Activated B cell treated with CpG ODN at 0.5 μM for 24 hours (primary cell): ENCODE measurements at places on chromosomes 2 and 18. TPM values are rescaled to one million over a fixed set of nuclear protein-coding genes. Genes with fewer than 3 reads are reported as not detected.
A peak's percentile ranks its signal among the peaks of the same experiment; 100 is the strongest.

The PLEK gene
- total RNA-seq = 138 and 140 TPM in 2 replicates

The DCDC2C gene
- not detected in 2 replicates for total RNA-seq

The NFE2L2 gene
- 79.1 and 89.3 TPM in 2 replicates for total RNA-seq

The SERPINB10 gene
- total RNA-seq = not detected in 2 replicates

The C2orf81 gene
- 3.9 and 5.5 TPM in 2 replicates for total RNA-seq

The DYSF gene
- 0.10 and 0.13 TPM in 2 replicates for total RNA-seq

- no peak overlapping the region for H3K27ac ChIP-seq
- H3K36me3 ChIP-seq = no peaks in the 10 kb centered on the region
- H3K27me3 ChIP-seq = no peaks in the 10 kb centered on the region
- no peak for DNase-seq
- no peak overlapping the region for H3K4me3 ChIP-seq
Observed at GRCh38 chr2:83233781-83234180, 1225.3 kb downstream of the SUCLG1 start.

- DNase-seq = no peak
- H3K27ac ChIP-seq = no peak overlapping the region
- no peaks in the 10 kb centered on the region for H3K36me3 ChIP-seq
- H3K4me3 ChIP-seq = no peak overlapping the region
- no peaks in the 10 kb centered on the region for H3K27me3 ChIP-seq
Observed at GRCh38 chr2:177972782-177973181, 99.8 kb downstream of the PDE11A start.

- DNase-seq = no peak
- peaks cover 39% of the 10 kb centered on the region for H3K36me3 ChIP-seq
- no peak overlapping the region for H3K4me3 ChIP-seq
- no peaks in the 10 kb centered on the region for H3K27me3 ChIP-seq
- H3K27ac ChIP-seq = no peak overlapping the region
Observed at GRCh38 chr2:43375746-43376522, 149.5 kb upstream of the ZFP36L2 start.

DNA sequence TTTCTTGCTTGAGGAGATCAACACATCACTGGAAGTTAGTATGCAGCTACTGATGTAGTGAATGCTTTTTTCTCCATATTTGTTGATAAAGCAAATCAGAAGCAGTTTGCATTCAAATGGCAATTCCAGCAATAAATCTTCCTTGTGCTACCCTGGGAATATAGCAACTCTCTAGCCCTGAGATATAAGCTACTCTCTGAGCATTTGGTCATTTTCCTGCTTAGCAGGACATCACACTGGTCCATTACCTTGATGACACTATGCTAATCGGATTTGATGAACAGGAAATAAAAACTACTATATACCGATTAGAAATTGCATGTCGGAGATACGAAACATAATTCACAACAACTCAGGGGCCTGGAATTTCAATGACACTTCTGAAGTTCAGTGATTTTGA is 152.7 kb downstream of the CBLN2 start:
- DNase-seq = no peak
- no peak overlapping the region for H3K27ac ChIP-seq
- H3K36me3 ChIP-seq = no peaks in the 10 kb centered on the region
- no peak overlapping the region for H3K4me3 ChIP-seq

- no peak overlapping the region for H3K27ac ChIP-seq
- H3K4me3 ChIP-seq = no peak overlapping the region
- no peaks in the 10 kb centered on the region for H3K4me1 ChIP-seq
- no peaks in the 10 kb centered on the region for H3K36me3 ChIP-seq
- no peaks in the 10 kb centered on the region for H3K27me3 ChIP-seq
Observed at GRCh38 chr2:173090973-173091660, 15.5 kb downstream of the MAP3K20 start.

DNA sequence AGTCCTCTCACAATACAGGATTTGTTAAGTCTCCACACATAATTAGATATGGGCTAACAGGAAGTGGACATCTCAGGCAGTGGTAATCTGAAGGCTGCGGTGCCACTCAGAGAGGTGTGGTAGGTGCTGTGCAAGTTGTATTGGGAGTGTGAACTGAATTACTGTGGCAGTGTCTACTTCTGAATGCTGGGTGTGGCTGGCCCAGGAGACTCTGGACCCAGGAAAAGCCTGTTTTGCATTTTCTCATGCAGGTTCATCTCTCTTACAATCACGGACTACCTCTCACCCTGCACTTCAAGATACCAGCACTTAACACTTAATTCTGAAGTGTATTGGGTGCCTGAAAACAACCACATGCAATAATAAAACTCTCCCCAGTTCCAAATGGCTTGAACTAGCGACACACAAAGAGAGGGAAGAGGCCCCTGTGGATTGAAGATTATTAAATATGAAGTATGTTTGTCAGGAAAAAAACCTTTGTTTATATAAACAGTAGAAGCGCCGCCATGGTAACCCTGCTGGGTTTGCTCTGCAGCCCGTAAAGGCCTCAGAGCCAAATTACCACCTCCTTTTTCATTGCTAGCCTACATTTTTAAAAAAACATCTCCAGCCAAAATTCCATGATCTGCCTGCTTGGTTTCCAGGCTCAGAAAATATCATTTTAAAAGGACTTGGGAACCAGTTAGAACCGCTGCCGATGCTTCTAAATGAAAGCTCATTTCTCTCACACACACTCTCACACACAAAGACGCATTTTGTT is 77.5 kb downstream of the GFPT1 start:
- no peak overlapping the region for H3K27ac ChIP-seq
- no peak overlapping the region for H3K4me3 ChIP-seq
- peaks cover 33% of the 10 kb centered on the region for H3K4me1 ChIP-seq
- H3K27me3 ChIP-seq = peaks cover 10% of the 10 kb centered on the region
- peaks cover 2% of the 10 kb centered on the region for H3K36me3 ChIP-seq
- DNase-seq = no peak

- H3K36me3 ChIP-seq = no peaks in the 10 kb centered on the region
- no peak overlapping the region for H3K4me3 ChIP-seq
- no peak overlapping the region for H3K27ac ChIP-seq
- no peak for DNase-seq
- H3K27me3 ChIP-seq = peaks cover 2% of the 10 kb centered on the region
Observed at GRCh38 chr2:109266496-109266895, 137.5 kb downstream of the SH3RF3 start.

- DNase-seq = no peak
- H3K36me3 ChIP-seq = no peaks in the 10 kb centered on the region
- H3K4me3 ChIP-seq = no peak overlapping the region
- no peaks in the 10 kb centered on the region for H3K27me3 ChIP-seq
Observed at GRCh38 chr2:80363330-80363729, 58.8 kb upstream of the LRRTM1 start.

DNA sequence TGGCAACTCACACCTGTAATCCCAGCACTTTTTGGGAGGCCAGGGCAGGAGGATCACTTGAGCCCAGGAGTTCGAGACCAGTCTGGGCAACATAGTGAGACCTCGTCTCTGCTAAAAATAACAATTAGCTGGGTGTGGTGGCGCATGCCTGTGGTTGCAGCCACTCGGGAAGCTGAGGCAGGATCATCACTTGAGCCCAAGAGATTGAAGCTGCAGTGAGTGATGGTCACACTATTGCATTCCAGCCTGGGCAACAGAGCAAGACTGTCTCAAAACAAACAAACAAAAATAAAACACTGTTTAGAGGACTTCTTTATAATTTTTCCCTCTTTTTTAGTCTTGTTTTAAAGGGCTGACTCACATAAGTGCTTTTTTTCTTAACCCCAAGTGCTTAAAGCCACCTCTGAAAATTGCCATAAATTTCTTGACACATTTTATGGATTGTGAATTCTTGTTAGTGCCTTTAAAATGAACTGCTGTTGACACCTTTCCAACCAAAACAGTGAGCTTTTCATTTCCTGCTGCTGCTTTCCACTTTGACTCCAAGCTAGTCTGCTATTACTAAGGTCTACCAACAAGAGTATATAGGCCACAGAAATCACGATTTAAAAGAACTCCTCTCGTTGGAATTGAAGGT is 41.7 kb downstream of the CYP20A1 start:
- H3K36me3 ChIP-seq = peaks cover 75% of the 10 kb centered on the region
- no peaks in the 10 kb centered on the region for H3K4me1 ChIP-seq
- no peak overlapping the region for H3K4me3 ChIP-seq
- no peaks in the 10 kb centered on the region for H3K27me3 ChIP-seq
- DNase-seq = no peak
- H3K27ac ChIP-seq = no peak overlapping the region

GRCh38 chr18:3115447-3116030 is 102.6 kb upstream of the LPIN2 start:
- H3K4me3 ChIP-seq = no peak overlapping the region
- no peaks in the 10 kb centered on the region for H3K27me3 ChIP-seq
- peaks cover 3% of the 10 kb centered on the region for H3K36me3 ChIP-seq
- H3K27ac ChIP-seq = no peak overlapping the region
- no peak for DNase-seq

GRCh38 chr2:78977661-78978145 is 47.8 kb upstream of the REG3G start:
- no peaks in the 10 kb centered on the region for H3K27me3 ChIP-seq
- H3K4me1 ChIP-seq = peaks cover 12% of the 10 kb centered on the region
- H3K4me3 ChIP-seq = no peak overlapping the region
- no peak overlapping the region for H3K27ac ChIP-seq

DNA sequence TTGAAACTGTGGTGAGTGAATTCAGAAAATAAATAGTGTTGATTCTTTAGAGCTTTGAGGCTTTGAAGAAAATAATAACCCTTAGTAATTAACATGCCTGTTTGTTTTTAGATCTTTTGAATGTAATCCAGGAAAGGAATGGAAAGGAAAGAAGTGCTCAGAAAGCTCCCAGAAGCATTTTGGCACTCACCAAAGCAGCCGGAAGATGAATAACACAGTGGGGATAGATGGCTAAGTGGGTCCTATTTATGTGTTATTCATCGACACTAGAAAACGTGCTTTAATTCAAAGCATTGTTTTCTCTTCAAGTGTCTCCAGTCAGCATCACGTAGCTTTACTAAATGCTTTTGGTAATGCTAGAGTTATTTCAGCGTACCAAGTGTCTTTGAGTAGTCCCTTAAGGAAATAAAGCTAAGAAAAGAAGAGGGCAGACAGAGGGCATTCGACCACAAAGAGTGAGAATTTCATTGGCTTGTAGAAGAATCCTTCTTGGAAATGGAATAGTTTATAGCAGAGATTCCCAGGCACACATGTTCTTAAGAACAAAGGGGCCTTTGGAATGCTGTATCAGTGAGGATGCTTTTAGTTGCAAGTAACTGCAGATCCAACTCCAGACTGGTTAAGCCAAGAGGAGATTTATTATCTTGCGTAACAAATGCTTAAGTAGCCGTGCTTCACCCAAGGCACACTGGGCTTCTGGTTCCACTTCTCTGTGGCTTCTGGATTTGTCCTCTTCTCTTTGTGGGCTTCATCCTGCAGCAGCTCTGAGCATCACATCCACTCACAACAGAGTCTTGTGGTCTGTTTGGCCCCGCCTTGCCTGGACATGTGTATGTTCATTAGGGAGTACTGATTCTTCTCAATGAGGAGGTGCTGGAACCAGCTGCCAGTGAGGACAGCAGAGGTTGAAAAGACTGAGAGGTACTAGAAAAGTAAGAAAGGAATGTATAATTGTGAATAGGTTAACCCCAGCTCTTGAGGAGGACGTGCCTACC is 63.6 kb upstream of the LTBP1 start:
- H3K36me3 ChIP-seq = no peaks in the 10 kb centered on the region
- no peak overlapping the region for H3K4me3 ChIP-seq
- no peak overlapping the region for H3K27ac ChIP-seq

DNA sequence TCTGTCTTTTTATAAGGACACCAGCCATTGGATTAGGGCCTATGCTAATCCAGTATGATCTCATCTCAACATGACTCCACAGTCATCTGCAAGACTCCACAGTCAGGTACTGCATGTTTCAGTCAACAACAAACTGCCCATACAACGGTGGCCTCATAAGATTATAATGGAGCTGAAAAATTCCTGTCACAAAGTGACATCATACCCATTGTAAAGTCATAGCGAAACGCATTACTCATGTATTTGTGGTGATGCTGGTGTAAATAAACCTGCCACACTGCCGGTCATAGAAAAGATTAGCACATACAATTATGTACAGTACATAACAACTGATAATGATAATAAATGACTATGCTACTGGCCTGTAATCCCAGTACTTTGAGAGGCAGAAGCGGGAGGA is 102.2 kb downstream of the TEX51 start:
- no peaks in the 10 kb centered on the region for H3K4me1 ChIP-seq
- no peak for DNase-seq
- no peaks in the 10 kb centered on the region for H3K36me3 ChIP-seq
- H3K27me3 ChIP-seq = peaks cover 3% of the 10 kb centered on the region
- H3K27ac ChIP-seq = no peak overlapping the region

DNA sequence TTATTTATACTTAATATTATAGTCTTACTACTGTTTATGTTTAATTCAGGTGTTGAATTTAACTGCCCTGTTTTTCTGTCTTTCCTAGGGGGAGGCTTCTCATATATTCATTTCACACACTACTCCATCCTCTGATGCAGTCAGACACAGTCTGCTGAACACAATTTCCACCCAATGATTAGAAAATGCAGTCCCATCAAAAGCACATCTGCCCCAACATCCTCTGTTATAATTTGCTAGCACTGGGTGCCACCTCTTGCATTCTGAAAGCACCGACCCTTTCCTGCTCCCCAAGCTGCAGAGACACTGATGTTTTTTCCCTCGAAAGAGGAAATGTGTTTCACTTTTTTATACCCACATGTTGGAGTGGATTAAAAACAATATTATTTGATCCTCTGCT is 474.7 kb downstream of the PID1 start:
- no peaks in the 10 kb centered on the region for H3K4me1 ChIP-seq
- H3K27ac ChIP-seq = no peak overlapping the region
- H3K27me3 ChIP-seq = no peaks in the 10 kb centered on the region
- no peak for DNase-seq
- H3K4me3 ChIP-seq = no peak overlapping the region

- H3K36me3 ChIP-seq = peaks cover 42% of the 10 kb centered on the region
- H3K4me1 ChIP-seq = peaks cover 35% of the 10 kb centered on the region
- H3K27ac ChIP-seq = peak overlapping the region; percentile 99
- peak overlapping the region; percentile 96 for H3K4me3 ChIP-seq
- no peaks in the 10 kb centered on the region for H3K27me3 ChIP-seq
- peak; percentile 33 for DNase-seq
Observed at GRCh38 chr2:85537600-85538506, 1.1 kb upstream of the MAT2A start.

DNA sequence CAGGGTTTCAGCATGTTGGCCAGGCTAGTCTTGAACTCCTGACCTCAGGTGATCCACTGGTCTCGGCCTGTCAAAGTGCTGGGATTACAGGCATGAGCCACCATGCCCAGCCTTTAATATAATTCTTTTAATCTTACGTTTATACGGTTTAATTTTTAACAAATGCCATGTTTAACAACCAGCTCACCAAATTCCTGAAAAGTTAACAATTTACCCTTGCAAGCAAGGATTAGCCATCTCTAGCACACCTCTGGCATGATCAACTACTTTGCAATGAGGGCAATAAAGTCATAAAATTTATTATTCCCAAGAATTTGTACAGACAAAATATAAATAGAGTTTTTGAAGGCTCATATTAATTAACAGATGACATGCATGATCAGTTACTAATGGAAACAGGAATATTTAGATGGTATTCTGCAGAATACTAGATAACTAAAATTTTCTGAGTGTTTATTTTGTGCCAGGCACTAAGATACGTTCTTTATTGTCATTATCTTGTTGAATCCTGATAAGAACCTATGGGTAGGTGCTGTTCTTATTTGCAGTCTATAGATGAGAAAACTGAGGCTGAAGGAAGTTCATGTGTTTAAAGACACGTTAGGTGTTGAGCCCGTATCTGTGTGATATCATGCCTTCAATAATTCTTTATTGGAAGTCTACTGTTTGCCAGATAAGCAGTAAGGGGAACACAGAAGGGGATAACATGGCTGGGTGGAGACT is 190.1 kb downstream of the CDCA7 start:
- H3K4me1 ChIP-seq = no peaks in the 10 kb centered on the region
- H3K27ac ChIP-seq = no peak overlapping the region
- DNase-seq = no peak
